Stimulated activated CD4-positive, alpha-beta T cell treated with anti-CD3 and anti-CD28 coated beads, Interleukin-4, amount 100 ng/mL, for 1 hour (primary cell): ENCODE measurements at places on chromosomes 11 and 22.

GRCh38 chr11:9104580-9104979 lies 13.2 kb upstream of the SCUBE2 start:
- DNase-seq: no peak

- no peak for DNase-seq
Observed at GRCh38 chr11:43101113-43101512, 210.7 kb upstream of the API5 start.

- DNase-seq: no peak
Observed at GRCh38 chr22:35464399-35464798, 64.5 kb downstream of the MCM5 start.

GRCh38 chr11:45930031-45930794 lies 7.8 kb downstream of the LARGE2 start:
- no peak for DNase-seq

DNA sequence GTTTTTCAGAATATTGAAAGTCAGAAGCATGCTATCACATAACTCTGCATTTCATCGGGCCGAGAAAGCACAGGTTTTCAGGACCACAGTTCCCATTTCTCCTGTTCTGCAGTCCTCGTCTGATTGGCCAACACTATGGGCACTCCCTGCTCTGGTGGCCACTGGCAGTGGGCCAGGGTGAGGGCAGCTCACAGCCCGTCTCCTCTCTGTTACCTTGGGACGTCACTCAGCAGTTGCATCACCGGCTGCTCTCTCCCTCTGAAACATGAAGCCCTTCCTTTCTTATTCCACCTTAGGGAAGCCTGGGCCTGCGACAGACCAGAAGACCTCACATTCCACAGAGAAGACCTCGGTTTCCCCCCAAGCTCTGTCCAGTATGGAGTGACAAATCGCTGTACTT lies 11.4 kb upstream of the MICAL3 start:
- no peak for DNase-seq
